Astrocyte of the cerebellum (primary cell): ENCODE measurements at places on chromosomes 4 and X.

DNA sequence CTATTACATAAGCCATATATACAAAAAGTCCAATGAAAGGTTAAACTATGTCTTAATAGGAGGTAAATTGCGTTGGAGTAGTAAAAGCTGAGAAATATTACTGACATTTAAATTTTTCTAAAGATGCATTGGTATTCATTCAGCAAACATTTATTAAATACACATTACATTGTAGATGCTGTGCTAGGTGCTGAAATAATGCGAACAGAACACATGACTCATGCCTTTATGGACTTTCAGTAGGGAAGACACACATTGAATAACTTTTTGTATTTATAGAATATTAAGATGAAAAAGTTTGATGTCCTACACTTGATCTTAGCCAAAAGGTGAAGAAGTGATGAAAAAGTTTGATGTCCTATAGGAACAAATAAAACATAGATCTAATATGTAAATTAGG, 871.1 kb upstream of the SLIT2 start:
- no peak for DNase-seq

- no peak for DNase-seq
Measured at GRCh38 chr4:1772853-1773538, 20.1 kb upstream of the FGFR3 start.

DNA sequence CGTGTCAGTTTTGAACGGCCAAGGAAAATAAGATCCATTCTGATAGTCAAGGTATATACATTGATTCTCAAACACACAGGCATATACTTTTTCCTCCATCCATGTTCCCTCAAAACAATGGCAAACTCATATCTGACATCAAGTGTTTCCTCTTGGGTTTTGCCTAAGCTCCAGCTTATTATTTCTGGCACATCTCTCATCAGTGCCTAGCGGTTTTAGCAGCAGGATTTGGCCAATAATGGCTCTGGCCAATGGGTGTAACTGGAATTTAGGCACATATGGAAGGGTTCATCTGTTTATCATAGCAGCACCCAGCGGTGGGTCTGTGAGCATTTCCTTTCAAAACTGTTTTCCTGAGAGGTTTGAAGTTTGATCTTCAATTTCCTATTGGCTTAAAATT, 161.6 kb upstream of the TLL1 start:
- no peak for DNase-seq

- DNase-seq: no peak
Measured at GRCh38 chr4:164318350-164318749, 435.6 kb upstream of the SMIM31 start.

DNA sequence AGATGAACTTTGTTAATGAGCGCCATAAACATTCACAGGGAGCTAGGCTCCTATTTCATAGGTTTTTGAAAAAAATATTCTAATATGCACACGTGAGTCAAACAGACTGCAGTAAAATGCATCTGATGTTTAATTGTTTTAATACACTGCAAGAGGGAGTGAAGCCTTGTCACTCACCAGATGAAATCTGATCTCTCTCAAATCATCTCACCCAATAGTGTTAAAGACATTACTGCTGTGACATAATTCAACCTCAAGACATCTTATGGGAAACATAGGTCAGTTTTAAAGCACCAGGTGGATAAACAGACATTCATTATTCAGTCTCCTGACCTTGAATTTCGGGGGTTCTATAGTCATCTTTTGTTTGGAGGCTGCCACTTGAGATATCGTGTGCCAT, 148.3 kb downstream of the MAML3 start:
- DNase-seq: no peak

DNA sequence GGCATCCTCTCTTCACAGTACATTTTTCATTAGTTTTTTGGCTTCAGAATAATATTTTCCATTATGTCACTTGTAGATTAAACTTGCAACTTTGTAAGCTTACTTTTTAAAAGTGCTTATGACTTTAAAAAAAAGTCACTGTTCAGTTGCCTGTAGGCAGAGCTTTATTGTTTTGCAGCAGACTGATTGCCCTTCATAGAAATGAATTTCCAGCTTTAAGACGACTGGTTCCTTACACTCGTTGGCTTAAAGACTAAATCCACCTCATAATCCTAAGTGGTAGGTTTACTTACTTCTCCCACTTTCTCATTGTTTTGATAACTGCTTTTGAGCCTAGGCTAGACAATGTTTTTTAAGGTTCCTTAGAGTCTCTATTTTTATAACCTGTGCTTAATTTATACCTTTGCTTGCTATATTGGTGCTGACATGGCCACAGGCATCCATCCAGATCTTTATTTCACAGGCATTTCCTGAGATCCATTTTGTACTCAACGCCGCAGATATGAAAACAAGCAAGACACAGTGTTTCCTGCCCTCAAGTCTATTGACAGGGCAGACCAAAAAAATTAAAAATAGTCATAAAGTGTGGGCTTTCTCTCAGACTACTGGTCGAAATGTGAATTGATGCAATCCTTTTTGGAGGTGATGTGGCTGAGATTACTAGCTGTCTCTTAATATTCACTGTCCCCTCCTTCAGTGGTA, 12.6 kb upstream of the IL13RA2 start:
- no peak for DNase-seq

DNA sequence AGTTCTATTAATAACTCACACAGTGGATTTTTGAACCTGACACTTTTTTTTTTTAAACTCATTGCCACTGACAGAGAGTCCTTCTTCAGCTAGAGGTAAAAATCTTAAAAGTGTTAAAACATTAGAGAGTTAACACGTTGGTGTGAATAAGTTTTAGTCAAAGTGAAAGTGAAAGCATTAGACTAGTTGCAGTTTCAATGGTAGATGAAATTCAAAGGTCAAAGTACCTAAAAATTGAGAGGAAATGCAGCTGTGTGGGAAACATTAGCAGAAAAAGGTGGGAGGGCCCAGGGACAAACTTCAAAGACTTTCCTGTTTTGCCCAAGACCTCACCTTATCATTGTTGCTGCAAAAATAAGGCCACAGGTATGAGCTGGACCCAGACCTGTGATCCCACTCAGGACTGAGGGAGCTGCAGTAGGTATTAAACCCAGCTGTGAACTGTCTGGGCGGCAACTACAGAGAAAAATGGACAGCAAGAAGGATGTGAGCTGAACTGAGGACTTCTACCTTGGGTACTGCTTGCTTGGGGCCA, 17.6 kb upstream of the GABRA4 start:
- DNase-seq: no peak

- DNase-seq: no peak
Measured at GRCh38 chr4:302381-302780, 2.9 kb downstream of the ZNF732 start.

- DNase-seq: no peak
Measured at GRCh38 chr4:150264595-150265161, 186.4 kb downstream of the DCLK2 start.

GRCh38 chr4:1632109-1633104, 51.7 kb downstream of the FAM53A start:
- DNase-seq: no peak

- no peak for DNase-seq
Measured at GRCh38 chr4:141004823-141005222, 128.4 kb downstream of the RNF150 start.

GRCh38 chr4:101156619-101157310, 190.6 kb downstream of the PPP3CA start:
- no peak for DNase-seq
